EL (cell line): ENCODE measurements at places on chromosomes 12 and 14.
A peak's percentile ranks its signal among the peaks of the same experiment; 100 is the strongest.

GRCh38 chr12:13024531-13024916, 19.7 kb upstream of the FAM234B start:
- no peak for DNase-seq

- DNase-seq = peak; percentile 63
Observed at GRCh38 chr12:104959335-104959841, 1.3 kb upstream of the SLC41A2 start.

DNA sequence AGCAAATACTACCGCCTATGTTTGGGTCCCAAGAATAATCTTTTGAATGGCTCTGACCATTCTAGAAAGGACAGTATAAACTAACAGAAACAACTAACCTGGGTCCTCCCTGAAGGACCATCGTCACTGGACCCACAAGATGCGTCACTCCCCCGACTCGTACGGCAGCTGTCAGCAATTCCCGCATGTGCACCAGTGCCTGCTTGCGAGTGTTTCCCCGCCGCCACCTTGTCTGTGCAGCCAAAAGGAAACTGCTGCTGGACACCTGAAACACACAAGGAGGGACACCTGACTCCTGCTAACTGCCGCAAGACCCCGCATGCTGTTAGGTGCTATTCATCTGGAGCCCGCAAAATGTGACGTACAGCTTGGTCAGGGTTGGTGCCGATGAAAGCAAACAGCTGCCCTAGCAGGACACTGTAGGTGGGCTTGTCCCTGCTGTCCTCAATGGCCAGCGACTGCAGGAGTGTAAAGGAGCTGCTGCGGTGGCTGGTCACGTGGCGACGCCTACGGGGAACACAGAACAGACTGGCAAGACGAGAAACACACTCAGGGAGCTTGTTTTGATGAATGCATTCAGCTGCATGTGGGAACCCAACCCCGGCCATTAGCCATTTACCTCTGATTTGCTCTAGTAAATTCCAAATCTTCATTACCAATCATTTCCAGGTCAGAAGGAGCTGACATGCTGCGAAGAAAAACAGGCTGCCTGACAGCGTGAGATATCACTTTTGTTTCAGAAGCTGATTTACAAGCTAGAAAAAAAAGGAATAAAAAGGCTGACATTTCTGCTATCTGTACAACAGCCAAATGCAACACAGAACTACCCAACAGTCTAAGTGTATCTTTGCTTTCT, 118.1 kb downstream of the TRAFD1 start:
- no peak for DNase-seq

DNA sequence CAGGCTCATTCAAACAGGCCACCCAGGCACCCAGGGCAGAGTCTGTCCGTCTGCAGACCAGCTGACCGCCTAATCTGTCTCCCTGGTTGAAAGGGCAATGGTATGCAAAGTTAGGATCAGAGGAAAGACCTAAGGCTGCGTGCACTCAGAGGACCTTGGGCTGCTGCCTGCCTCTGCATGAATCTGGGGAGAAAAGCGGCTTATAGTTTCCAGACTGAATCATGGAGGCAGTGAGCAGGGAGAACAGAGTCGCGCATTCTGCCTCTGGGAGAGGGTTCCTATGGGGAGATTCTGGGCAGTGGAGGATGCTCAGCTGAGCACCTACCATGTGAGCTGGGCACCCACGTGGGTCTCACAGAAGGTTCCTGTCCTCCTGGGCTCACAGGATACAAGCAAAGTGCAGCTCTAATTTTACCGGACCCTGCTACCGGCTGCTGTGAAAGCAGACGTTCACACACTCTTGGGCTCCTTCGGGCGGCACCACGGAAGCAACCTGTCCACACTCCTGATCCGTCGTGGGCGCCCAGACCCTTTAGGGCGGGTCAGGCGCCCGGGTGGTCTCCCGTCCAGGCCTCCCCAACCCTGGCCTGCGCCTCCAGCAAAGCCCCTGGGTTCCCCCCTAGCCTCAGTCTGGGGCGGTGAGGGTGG, 772 bp downstream of the SCARB1 start:
- peak; percentile 38 for DNase-seq

- no peak for DNase-seq
Observed at GRCh38 chr12:109762673-109763191, 49.1 kb downstream of the FAM222A start.

- DNase-seq = no peak
Observed at GRCh38 chr12:104317538-104318210, 14.1 kb downstream of the EID3 start.

GRCh38 chr12:121490401-121491281, 90.2 kb downstream of the KDM2B start:
- no peak for DNase-seq

GRCh38 chr12:115597157-115597712, 680.3 kb downstream of the MED13L start:
- peak; percentile 76 for DNase-seq

- no peak for DNase-seq
Observed at GRCh38 chr12:59484575-59484974, 111.3 kb upstream of the SLC16A7 start.

- no peak for DNase-seq
Observed at GRCh38 chr12:46185686-46186085, 83.2 kb downstream of the SLC38A1 start.

DNA sequence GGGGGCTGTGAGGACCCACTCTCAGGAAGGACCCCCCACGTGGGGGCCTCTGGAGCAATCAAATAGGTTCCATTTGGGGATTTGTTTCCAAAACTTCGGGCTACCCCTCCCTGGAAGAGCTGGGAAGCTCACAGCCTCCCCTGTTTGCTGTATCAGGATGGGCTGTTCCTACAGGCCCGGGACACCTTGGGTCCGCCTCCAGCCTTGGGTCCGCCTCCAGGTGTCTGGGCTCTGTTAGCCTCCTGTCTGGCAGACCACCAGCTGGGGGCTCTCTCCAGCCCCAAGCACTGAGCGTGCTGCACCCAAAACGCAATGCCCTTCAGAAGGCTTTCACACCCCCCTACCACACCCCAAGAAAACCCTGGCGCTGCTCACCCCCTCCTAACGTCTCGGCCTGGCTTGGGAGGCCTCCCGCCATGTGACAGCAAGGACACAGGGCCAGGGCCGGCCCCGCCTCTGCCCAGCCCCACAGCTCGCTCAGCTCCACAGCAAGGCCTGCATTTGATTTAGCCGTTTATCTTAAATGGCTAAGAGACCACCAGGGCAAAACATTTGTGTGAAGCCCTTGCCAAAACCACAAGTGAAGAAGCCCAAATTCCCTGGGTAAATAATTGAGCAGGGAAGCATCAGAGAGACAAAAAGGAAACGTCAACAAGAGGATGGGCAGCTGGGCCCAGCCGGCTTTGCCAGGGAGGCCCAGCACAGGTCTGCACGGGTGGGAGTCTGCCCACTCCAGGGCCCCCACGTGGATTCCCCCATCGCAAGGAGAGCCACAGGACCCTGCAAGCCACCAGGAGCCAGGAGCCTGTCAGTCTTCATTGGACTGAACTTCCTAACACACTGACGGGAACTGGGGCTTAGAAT, 39.9 kb downstream of the BCL11B start:
- no peak for DNase-seq

GRCh38 chr12:54270345-54270744, 9.6 kb downstream of the CBX5 start:
- DNase-seq = no peak

GRCh38 chr12:65335981-65336380, 57.5 kb downstream of the MSRB3 start:
- DNase-seq = no peak

- DNase-seq = no peak
Observed at GRCh38 chr12:91100906-91101305, 10.4 kb downstream of the LUM start.

GRCh38 chr12:128083132-128083729, 183.7 kb upstream of the TMEM132C start:
- DNase-seq = no peak

- DNase-seq = no peak
Observed at GRCh38 chr12:52909331-52909730, 4.5 kb upstream of the KRT8 start.

DNA sequence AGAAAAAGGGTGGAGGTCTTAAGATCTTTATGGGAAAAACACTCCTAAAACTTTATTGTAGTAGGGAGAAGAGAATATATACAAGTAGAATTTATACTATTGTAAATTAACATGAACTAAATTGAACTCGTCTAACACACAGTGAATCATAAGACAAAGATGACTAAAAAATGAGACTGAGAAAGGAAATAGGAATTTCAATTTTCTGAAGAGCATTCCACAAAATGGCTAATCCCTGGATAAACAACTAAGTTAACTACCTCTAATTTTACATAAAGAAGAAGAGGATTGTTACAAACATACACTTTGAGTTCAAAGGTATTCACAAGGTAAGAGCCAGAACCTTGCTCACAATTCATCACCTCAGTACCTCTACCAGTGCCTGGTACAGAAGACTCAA, 2.0 kb downstream of the MAP4K5 start:
- peak; percentile 63 for DNase-seq
